NCI-H2081 (cell line): ENCODE measurements at places on chromosomes 12 and 14.

DNA sequence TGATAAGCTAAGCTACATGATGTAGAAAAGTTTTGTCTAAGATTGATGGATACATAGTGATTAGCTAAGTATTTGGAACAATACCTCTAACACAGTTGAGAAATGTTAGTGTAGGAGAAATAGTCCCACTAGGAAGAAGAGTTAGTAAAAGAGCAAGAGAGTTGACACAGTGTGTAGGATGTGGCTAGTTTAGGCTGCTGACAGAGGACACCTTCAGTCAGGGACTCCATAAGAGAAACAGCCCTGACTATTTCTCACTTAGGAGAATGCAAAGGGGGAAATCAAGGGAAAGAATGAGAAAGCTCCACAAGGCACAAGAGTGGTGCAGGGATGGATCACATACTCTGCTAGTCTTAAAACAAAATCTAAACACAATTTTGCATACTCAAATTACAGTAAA lies 613.7 kb downstream of the SLC16A7 start:
- no peak for DNase-seq

- peak; percentile 66 for DNase-seq
Measured at GRCh38 chr12:106118-106591, 39.6 kb downstream of the IQSEC3 start.

DNA sequence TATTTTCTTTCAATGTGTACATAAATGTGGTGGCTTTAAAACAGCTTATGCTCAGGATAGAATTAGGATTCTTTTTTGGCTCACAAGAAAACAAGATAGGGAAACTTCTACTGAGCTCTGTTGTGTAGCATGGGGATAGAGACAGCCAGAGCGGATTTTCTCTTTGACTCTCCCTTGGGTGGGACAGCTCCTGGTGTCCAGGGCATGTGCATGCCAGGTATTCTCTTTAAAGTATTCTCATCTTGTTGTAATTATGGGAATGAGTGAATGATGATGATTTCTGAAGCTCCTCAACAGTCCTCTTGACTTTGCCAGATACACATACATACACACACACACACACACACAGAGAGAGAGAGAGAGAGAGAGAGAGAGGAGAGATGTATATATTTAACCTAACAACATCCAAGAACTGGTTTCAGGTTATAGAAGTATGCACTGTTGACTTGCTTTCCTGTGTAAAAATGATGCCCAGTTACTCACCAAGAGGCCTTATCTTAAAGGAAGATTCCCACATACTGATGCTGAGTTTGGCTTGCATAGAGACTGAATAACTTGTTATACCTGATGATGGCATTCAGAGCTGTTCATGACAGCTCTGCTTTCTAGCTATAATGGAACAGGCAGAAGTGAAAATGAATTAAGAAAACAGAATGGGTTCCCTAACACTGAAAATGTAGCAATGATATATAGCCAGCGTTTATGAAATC lies 387.5 kb downstream of the EGLN3 start:
- no peak for DNase-seq

DNA sequence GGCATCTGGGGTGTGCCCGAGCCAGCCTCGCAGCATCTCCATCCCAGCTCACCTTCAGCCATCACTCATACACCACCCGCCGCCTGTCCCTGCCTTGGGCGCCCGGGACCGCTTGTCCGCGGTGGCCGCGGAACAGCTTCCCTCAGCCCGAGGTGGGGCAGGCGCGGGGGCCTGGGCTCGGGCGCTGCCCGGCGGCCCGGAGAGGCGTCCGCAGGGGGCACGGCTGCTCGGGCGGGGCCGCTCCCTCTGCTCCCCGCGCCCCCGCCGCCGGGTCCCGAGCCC lies 430 bp downstream of the SLC41A2 start:
- peak; percentile 44 for DNase-seq

GRCh38 chr12:52837781-52838608 lies 3.9 kb upstream of the KRT79 start:
- DNase-seq, result no peak
